ENCODE measurements at places on chromosomes 7 and 10.

DNA sequence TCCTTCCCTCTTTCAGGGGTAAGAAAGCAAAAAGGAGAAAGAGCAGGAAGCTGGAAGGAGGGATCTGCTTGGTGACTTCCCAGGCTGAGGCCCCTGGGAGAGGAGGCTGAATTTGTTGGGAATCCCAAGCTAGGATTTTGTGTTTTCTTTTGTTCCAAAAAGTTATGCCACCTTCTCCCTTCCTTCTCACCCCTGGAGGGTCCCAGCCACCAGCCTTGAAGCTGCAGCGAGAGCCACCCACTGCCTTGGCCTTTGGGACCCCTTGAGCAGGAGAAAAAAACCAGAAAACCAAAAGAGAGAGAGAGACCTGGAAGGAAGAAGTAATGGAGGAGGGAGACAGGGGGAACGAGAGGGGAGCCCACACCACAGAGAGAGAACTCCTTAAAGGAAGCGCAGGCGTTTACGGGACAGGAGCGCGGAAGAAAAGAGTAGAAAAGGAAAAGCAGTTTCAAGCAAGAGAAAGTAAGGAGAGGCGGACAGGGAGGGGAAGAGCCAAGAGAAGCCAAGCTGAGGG lies 7.2 kb downstream of the VAX1 start:
- DNase-seq = no peak

DNA sequence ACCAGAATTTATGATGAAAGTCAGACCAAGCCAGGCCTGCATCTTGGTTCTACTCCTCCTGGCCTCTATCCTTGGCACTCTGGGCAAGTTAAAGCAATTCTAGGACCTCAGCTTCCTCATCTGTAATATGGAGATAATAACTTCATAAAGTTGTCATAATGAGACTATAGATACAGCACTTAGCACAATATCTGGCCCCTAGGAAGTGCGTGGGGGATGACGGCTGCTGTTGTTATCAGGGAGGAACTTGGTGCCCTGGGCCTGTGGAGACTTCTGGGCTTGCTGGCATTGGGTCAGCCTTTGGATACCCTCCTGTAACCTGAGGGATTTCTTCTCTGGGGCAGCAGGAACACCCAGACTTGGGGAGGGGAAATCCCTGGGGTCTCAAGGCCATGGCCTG lies 27.6 kb downstream of the PFKFB3 start:
- DNase-seq = no peak

DNA sequence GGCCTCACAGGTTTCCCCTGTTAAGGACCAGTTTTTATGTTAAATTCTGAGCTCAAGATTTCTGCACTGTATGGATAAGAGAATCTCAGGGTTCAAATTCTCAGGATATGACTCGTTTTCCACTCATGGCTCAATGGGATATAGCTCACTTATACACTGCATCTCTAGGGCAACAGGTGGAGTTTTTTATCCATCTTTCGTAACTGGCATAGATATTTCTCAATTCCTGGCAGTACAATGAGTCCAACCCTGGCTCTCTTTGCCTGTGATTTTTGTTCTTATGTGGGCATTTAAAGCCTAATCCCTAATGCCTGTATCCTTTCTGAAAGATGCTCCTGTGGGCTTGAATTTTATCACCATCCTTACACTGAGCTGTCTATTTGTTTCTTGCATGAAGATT lies 7.6 kb downstream of the CCDC172 start:
- no peak for DNase-seq

DNA sequence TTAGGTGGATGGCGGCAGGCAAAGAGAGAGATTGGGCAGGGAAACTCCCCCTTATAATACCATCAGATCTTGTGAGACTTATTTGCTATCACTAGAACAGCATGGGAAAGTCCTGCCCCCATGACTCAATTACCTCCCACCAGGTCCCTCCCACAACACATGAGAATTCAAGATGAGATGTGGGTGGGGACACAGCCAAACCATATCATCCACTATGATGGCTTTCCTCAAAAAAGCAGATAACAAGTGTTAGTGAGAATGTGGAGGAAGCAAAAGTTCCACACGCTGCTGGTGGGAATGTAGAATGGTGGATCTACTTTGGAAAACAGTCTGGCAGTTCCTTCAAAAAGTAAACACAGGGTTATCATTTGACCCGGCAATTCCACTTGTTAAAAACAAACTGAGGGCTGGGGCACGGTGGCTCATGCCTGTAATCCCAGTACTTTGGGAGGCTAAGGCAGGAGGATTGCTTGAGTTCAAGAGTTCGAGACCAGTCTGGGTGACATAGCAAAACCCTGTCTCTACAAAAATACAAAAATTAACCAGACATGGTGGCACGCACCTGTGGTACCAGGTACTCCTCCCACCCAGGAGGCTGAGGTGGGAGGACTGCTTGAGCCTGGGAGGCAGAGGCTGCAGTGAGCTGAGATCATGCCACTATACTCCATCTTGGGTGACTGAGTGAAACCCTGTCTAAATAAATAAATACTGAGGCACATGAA lies 161.4 kb upstream of the EEPD1 start:
- no peak for DNase-seq

DNA sequence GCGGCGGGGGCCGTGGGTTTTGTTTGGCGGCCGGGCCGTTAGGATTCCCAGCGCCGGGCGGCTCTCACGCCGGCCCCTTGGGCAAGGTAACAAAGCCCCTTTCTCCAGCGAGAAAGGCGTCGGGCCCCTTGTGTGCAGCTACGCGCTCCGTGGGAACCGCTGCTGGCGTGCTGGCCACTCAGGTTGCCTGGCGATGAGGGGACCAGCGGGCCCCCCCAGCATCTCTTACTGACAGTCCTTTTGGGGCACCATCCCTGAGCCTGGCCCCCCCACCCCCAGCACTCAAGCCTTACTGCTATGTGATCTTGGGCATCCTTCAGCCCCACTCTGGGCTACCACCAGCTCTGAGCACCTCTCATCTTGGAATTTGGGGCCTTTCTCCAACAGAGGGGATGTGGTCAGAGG lies 1.8 kb downstream of the LFNG start:
- no peak for DNase-seq

Measured in activated CD8-positive, alpha-beta memory T cell treated with anti-CD3 and anti-CD28 coated beads for 1 hour (primary cell).